ENCODE measurements at places on chromosomes 3 and 15.

DNA sequence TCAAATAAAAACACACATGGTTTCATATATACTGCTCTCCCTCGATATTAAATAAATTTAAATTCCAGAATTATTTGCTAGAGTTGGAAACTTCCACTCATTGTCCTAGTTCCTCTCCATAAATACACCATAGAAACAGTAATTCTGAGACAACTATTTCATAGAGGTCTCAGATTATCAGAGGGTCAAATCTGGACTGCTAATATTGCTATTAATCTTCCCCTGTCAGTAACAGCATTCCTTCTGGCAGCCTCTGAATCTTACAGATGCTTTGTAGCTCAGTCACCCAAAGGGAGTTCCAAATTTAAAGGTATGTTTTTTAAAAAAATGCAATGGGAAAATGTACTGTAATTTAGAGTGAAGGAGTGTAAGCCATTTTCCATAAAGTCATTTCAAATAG, 428.8 kb downstream of the PYDC2 start:
- DNase-seq: no peak

DNA sequence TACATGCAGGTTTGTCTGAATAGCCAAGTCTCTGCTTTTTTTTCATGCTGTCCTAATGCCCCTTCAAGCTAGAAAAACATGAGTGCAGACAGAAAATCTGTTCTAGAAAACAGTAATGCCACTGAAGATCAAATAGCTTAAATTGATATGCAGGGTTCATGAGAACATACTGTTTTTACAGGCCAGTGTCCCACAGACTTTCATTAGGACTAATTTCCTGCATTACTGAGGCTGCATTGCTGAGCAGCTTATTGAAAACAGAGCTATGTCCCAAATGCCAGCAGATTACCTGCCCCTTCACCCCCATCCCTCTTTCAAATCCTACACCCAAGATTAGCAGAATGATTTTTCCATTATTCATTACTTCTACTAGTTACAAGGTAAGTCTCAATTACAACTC, 665 bp downstream of the TM4SF18 start:
- DNase-seq: no peak

DNA sequence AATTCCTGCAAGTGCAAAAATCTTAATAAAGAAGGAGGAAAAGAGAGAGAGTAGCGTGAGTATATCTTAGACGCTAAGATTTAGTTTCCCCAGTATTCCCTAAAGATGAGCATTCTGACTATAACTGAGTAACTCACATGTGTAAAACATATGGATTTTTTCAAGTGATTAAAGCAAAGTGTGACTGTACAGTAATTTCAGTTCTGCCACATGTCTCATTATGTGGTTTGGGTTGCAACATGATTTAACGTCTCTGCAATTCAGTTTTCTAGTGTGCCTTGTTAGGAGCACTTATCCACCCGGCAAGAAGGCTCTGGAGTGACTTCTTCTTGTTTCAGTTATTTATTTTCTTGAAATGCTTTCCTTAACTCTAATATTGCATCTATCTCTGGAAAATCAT, 514.1 kb downstream of the ROBO1 start:
- DNase-seq: no peak

GRCh38 chr3:197339841-197340520, 41.6 kb upstream of the DLG1 start:
- no peak for DNase-seq

- no peak for DNase-seq
Measured at GRCh38 chr3:184816614-184817013, 4.6 kb downstream of the VPS8 start.

DNA sequence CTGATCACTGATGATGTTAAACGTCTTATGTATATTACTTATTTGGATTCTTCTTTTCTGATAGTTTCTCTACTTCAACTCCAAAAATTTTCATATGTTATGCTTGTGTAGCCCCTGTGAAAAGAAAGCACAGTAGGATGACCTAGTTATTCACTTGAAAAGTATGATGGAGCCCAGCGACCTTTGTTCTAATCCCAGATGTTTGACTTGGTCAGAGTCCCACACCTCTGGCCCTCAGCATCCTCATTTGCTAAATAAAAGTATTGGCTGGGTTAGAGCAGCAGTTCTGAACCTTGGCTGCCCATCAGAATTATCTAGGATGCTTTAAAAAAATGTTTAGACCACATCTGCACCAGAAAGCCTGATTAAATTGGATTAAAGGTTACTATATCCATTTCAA, 173.7 kb downstream of the ATG7 start:
- DNase-seq: no peak

DNA sequence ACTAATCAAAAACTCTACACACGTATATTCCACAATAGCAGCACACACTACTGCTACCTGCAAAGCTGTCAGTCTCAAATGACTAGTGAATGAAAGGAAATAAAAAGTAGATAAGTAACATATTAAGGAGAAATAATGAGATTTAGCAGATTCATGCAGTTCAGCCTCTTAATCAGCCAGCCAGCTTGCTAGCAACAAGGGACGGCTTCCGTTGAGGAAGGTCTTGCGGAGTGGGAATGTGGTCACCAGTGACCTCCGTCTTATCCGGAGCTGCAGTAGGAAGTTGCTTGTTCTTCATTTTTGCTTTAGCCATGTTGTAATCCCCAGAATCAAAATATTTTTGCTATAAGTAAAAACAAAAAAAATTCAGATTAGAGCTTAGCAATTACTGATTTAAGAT, 17.1 kb downstream of the ARPP19 start:
- no peak for DNase-seq

DNA sequence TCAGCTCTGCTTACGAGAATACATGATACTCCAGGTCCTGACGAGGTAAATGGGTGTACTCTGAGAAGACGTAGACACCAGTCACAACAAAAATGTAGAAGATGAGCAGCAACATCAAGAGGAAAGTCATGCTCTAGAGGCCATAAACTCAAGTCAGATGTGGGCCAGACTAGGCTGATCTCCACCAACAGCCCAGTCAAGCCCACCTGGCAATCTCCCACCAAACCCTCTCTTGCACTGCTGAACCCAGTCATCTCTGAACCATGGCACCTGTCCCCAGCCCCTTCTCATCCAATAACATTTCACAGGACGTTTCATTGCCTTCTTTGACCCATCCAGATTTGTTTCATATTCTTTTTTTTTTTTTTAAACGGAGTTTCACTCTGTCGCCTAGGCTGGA, 10.8 kb upstream of the PDIA3 start:
- no peak for DNase-seq

DNA sequence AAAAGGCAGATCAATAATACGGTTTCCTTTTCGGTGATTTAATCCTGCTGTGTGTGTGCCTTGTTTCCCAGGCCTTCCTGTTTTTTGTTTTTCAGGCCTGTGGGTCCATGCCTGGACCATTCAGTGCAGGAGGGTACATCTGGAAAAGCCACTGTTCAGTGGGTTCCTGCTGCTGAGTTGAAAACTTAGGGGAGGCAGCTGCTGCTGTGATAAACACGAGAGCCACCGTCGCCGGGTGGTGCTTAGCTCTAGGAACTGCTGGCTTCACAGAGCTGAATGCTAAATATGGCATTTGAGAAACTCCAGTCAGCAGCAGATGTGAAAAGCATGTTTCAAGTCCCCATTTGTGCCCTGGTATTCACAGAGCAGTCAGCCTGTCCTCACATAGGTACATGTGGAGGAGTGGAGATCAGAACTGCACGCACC, 44.0 kb downstream of the SYNM start:
- DNase-seq: no peak

DNA sequence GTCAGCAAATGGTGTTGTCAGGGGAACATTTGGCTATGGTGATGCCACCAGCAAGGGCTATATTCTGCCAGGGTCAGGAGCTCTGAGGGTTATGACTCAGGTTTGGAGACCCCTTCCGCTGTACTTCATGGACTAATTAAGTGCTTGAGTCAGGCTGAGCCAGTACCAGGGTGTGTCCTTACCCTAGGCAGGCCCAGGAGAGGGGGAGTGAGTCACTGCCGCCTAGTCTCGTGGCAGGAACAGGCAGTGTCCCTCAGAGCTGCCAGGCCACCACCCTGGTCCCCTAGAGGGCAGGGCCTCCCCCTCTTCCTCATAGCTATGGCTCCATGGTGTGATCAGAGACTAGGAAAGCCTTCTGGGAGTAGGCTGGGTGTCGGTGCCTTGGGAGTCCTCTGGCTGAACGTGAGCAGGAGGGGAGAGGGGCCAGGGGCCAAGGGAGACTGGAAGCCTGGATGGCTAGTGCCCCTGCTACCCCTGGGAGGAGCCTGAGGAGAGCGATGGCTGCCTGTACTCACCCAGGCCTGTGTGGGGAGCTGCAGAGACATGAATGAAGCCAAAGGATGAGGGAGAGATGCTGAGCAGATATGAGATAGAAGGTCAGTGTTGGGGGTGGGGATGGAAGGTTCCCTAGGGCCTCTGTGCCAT, 10.6 kb downstream of the MAPKAPK3 start:
- no peak for DNase-seq

GRCh38 chr15:48397841-48398240, 66.6 kb downstream of the DUT start:
- no peak for DNase-seq

- no peak for DNase-seq
Measured at GRCh38 chr3:4494895-4495264, 1.7 kb downstream of the ITPR1 start.

- DNase-seq: no peak
Measured at GRCh38 chr3:10553591-10554235, 48.3 kb upstream of the ATP2B2 start.

GRCh38 chr3:52430416-52430810, 14.5 kb downstream of the SEMA3G start:
- no peak for DNase-seq

Data from central memory CD4-positive, alpha-beta T cell (primary cell).